ENCODE measurements at places on chromosomes 3 and 15.

- DNase-seq = no peak
Observed at GRCh38 chr3:57026944-57027343, 33.5 kb upstream of the SPATA12 start.

DNA sequence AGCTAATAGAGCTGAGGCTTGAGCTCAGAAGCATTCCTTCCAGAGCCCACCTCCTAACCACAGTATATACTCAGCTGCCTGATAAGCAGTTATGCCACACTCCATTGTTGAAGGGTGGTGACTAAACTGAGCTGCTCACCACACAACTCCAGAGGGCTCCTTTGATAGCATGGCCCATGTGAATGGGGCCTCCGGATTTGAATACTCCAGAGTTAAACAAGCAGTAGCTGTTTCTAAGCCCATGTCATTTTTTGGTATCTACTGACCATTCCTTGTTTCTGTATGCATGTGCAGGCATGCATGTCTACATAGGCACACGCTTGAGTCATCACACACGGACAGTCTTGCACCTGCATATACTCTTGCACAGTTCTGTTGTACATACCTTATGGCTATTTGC, 28.9 kb downstream of the IGSF10 start:
- DNase-seq = no peak

DNA sequence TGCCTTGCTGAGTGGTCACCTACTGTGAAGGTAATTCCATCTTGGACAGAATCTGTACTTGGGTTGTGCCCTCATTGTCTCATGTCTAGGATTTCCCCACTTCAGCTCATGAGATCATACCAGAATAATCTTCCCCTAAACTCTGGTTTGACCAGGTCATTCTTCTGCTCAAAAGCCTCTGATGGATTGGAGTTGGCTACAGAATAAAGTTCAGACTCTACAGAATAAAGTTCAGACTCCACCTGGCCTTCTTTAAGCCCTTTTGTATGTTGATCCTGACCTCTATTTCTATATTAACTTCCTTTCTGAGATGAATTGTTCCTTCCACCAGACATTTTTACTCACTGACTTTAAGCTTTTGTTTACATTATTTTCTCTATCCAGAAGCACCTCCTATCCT, 6.4 kb upstream of the GLCE start:
- DNase-seq = no peak

DNA sequence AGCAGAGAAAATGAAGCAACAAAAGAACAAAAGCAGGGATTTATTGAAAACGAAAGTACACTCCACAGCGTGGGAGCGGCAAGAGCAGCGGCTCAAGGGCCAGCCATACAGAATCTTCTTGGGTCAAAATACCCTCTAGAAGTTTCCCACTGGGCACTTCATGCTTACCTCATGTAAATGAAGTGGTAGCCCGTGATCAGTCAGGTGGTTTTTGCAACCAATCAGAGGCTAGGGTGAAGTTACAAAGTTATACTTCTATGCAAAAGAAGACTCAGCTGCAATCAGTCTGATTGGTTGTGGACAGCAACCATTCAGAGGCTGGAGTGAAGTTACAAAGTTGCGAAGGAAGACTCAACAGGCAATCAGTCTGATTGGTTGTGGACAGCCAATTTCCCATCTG, 37.8 kb upstream of the TRH start:
- DNase-seq = no peak

- no peak for DNase-seq
Observed at GRCh38 chr15:80061582-80061981, 2.1 kb downstream of the ZFAND6 start.

- no peak for DNase-seq
Observed at GRCh38 chr3:119695480-119695879, 7.3 kb upstream of the CFAP91 start.

GRCh38 chr15:97840501-97840900, 120.0 kb upstream of the ARRDC4 start:
- DNase-seq = no peak

DNA sequence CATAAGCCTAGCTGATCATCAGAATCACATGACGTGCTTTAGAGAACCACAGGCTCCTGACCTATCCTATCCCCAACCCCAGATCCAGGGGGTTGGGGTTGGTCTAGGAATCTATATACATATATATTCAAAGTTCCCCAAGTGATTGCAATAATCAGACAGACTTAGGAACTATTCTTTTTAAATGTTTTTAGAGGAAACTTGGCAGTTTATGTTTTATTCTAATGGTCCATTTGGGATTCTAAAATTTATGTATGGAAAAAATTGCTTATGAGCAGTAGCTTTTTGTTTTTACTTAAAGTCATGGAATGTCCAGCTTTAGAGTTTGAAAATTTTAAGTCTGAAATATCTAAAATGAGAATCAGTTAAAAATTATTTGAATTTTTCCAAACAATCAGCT, 22.1 kb downstream of the MFN1 start:
- DNase-seq = no peak
